Aorta (tissue), 5 donors: ENCODE measurements at places on chromosomes 11 and 22. TPM values are rescaled to one million over a fixed set of nuclear protein-coding genes. Genes with fewer than 3 reads are reported as not detected.

DNA sequence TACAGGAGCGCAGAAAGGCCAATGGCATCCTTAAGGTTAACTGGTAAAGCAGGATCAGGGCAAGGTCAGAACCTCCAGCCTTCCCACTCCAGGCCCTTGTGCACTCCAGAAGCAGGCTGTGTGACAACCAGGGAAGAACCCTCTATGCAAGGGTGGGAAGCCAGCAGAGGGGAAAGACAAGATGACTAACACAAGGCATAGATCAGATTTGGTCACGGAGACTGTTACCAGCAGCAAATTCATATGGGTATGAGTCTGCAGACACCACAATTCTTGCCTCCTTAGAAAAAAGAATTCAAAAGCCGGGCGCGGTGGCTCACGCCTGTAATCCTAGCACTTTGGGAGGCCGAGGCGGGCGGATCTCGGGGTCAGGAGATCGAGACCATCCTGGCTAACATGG, 39.8 kb upstream of the MTNR1B start:
- no peak for DNase-seq

GRCh38 chr11:117426297-117426685, 98.6 kb downstream of the CEP164 start:
- DNase-seq, result peak; percentile 72

DNA sequence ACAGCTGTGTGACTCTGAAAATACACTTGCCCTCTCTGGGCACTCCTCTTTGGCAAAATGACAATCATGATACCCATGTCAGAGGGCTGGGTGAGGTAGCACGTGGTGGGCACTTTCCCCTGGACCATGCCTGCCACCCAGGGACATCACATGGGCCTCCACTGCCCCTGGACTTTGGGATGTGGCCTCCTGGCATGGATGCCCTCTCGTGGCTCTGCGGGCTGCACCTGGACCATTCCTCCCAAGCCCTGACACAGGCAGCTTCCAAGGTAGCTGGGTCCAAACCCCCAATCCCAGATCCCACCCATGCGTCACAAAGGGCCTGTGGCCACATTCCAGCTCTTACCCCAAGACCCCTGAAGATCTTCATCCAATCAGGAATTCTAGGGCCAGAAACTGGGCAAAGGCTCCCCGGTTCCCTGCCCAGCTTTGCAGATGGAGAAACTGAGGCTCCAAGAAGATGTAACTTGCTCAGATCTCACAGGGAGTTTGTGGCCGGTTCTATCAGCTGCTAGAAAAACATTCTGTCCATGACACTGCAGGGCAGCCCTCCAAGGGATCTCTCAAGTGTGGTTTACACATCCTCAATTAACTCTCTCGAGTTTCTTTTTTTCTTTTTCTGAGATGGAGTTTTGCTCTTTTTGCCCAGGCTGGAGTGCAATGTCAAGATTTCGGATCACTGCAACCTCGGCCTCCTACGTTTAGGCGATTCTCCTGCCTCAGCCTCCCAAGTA, 35.4 kb upstream of the CYB5R3 start:
- DNase-seq, result no peak

DNA sequence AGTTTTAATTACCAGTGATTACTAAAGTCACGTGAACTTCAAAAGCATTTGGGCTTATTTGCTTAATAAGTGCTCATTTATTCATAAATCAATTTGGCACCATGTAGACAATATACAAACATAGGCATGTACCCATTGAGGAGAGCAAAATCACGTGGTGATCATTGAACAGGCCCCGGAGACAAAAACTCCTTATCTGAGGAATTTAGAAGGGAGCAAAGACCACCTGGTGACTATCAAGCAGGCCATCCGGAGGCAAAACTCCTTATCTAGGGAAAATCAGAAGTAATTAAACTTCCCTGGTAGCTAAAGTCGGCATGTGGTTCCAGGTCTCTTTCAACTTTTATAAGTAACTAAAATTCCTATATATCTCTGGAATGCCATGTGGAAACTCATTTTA, 5.7 kb upstream of the BTBD10 start:
- no peak for DNase-seq

GRCh38 chr11:19631712-19632498, 80.7 kb upstream of the NAV2 start:
- DNase-seq, result no peak

The VPREB3 gene
- total RNA-seq, result not detected

The SLC37A2 gene
- total RNA-seq, result 9.1 TPM
